ENCODE measurements at places on chromosomes 1 and 21.

DNA sequence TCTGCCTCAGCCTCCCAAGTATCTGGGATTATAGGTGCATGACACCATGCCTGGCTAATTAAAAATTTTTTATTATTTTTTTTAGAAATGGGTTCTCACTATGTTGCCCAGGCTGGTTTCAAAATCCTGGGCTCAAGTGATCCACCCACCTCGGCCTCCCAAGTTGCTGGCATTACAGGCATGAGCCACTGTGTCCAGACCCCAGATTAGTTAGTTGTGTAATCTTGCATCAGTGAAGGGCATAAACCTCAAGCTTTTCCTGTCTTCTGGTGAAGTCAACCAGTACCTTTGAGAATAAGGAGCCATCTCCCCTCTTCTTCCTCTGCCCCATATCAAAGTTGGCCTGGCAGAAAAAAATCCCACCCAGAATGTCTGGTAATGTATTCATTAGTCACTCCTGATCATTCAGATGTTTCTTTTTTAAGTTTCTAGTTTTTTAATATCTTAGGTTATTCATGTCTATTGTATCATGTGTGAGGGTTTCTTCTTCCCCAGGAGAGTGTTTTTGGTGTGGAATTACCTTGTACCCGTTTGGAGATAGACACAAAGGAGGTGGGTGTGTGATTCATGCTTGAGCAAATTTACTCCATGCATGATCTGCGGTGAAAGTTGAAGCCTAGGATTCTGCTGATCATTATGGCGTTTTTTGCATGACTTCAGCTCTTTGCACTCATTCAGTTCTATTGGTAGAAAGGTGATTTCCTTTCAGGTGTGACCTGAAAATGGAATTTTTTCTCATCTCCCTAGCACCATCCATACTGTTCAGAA, 144.0 kb downstream of the FMN2 start:
- DNase-seq: no peak

DNA sequence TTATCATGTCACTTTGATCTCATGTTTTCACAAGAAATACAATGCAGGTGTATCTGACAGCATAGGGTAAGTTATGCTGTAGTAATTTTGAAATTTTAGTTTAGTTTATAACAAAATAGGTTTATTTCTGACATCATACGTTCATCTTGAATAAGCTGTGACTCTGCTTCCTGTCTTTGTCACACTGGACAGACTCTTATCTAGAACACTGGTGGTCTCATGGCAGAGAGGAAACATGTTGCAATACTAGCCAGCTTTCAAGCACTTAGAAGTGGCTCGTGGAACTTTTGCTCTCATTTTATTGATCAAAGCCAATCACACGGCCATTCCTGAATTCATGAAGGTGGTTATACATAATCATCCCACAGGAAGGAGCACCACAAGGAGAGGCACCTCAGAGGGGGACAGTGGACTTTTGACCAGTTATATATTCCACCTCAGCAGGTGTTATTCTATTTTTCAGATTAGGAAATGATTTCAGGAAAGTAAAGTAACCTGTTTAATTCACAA, 46.5 kb downstream of the CYP2J2 start:
- no peak for DNase-seq

DNA sequence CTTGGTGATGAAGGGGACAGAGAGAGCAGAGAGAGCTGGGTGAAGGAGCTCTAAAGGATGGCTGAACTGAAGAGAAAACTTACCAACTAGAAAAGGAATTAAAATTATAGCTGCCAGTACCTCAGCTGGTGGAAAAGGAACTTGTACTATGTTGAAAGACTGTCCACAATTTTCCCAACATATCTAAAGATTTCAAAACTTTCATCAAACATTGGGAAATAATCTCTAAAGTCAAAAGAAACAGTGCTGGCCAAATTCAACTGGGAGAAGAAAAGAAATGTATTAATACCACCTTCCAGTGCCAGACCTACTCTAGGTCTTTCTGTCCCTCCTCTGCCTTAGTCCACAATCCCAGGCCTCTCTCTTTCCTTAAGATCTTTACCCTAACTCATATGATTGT, 6.1 kb downstream of the SMG5 start:
- no peak for DNase-seq

DNA sequence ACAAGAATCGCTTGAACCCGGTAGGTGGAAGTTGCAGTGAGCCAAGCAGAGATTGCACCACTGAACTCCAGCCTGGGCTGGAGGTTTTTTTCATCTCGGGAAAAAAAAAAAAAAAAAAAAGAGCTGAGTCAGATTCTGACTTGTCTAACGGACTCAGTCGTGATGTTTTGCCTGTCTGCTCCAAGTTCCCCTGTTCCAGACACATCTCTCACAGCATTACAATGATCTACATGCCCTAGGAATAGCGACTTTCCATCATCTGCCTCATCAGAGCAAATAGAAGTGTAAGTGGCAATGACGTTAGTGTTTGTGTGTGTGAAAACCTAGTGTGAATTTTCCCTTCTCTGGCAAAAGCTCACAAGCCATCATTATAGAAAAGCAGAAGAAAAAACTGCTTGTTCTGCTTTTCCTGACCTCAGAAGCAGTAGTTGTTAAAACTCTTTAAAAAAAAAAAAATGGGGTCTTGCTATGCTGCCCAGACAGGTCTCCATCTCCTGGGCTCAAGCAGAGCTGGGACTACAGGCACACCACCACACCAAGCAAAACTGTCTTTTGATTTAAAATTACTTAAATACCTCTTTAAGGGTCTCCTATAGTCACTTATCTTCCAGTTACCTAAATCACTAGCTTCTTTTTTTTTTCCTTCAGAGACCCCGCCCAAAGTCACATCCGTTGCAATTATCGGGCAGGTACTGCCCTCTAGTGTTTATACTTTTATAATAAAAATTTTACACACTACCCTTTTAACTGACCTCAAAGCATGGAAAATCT, 37.3 kb downstream of the PLEKHO1 start:
- DNase-seq: peak; percentile 77

DNA sequence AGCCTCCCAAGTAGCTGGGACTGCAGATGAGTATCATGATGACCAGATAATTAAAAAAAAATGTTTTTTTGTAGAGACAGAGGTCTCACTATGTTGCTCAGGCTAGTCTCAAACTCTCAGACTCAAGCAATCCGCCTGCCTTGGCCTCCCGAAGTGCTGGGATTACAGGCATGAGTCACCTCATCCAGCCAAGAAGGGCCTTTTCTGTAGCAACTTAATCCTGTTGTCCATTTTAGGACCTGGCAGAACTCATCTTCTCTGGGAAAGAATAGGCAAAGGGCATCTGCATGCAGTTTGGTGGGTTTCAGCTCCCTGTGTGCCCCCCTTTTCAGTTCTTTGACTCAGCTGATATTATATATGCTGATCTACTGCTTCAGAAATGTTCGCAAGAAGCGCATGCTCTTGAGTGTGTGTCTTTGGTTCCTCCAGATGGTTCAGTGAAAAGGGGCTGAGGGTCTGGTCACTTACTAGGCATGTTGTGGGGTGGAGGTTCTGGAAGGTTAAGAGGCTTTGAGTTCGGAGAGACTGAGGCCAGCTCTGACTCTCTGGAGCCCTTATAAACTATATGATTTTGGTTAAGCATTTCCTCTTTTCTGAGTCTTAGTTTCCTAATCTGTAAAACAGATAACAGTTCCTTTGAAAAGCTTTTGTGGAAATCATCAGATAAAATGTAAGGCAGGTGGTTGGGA, 19.4 kb upstream of the SRSF4 start:
- no peak for DNase-seq

DNA sequence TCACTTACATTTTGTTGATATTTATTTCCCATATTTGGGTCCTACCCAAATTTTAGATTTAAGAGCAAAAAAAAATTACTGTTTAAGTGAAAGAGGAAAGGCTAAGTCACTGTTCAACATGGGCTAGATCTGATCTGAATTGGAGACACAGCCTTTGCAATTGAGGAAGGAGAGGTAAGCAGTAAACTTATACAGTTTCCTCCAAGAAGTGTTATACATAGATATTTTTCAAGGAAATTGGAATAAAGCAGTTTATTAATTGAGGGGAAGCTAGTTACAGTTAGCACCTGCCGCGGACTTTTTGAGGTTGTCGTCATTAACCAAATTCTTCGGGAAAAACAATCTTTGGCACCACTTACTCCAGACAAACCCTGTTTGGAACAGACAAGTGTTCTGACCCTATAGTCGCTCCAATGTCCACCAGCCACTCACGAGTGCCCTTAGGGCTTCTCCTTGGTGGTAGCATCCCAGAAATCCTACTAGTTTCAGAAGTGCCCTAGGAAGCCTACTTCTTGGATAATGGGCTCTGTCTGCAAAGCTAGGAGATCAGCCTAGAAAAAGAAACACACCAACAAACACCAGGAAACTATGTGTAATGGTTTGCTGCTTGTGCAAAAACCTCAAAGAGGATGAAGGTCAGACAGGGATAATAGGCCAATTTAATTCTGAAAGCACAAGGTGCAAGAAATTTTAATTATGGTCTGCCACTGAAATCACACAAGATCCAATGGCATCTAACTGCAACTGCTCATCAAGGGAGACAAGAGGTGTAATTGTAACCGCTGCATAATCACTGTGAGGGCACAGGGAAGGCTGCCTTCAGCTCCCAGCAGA, 2.5 kb downstream of the WLS start:
- no peak for DNase-seq

DNA sequence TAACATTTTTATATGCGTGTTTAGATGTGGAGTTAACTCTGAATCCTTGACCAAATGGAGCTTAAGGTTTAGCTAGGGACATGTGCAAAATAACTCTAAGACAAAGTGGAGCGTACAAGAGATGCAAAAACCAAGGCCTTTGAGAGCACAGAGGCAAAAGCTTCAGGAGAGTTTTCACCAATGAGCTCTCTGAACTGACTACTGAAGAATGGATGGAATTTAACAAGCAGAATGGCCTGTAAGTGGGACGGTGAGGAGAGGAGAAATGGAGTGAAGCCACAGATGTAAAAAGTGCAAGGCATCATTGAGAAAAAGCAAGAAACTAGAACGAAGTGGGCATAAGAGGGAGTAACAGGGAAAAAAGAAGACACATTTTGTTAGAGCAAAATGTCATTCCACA, 260.0 kb downstream of the RGS7 start:
- no peak for DNase-seq

DNA sequence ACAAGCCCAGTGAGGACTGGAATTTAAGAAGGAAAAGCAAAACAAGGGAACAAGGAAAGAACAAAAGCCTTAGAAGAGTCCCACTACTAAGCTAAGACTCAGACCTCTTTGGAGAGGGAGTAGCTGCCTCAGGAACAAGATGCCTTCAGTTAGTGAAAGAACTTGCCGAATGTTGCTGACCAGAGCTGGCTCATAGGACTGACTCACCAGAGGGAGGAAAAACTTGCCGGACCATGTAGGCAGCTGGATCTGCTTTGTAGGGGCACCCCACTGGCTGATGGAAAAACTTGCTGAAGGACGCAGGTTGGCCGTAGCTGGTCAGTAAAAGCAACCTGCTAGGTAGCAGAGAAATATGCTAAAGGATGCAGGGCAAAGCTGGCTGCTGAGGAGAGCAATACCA, 15.3 kb upstream of the ZSWIM5 start:
- no peak for DNase-seq

- DNase-seq: no peak
Observed at GRCh38 chr1:245276445-245276844, 121.7 kb downstream of the KIF26B start.

- no peak for DNase-seq
Observed at GRCh38 chr1:57238233-57238781, 185.6 kb downstream of the DAB1 start.

DNA sequence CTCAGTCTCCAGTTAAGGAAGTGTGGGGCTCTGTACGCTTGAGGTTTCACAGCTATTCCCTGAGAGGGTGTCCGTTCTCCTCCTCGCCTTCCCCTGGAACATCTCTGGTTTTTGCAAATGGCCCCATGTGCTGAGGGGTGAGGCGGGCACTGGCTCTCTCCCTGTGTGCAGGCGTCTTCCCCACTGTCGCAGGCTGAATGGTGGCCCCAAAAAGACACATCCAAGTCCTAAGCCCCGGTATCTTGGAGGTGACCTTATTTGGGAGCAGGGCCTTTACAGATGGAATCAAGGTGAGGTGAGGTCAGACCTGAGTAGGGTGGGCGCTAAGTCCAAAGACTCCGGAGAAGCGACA, 98.0 kb upstream of the TMPRSS2 start:
- DNase-seq: no peak

GRCh38 chr1:56992318-56993125, 26.7 kb upstream of the C8B start:
- no peak for DNase-seq

- DNase-seq: no peak
Observed at GRCh38 chr1:239590556-239590955, 204.2 kb downstream of the CHRM3 start.

DNA sequence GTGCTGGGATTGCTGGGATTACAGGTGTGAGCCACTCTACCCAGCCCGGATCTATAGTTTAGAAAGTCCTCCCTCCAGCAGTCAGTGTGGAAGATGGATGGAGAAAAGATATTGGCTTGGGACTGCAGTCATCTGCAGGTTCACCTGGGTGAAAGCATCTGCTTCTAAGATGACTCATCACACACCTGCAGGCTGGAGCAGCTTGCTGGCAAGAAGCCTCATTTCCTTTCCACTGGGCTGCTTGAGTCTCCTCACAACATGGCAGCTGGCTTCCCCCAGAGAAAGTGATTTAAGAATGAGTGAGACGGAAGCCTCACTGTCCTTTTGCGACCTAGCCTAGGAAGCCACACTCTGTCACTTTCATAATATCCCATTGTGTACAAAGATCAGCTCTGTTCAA, 50.0 kb downstream of the FOXO6 start:
- DNase-seq: no peak

DNA sequence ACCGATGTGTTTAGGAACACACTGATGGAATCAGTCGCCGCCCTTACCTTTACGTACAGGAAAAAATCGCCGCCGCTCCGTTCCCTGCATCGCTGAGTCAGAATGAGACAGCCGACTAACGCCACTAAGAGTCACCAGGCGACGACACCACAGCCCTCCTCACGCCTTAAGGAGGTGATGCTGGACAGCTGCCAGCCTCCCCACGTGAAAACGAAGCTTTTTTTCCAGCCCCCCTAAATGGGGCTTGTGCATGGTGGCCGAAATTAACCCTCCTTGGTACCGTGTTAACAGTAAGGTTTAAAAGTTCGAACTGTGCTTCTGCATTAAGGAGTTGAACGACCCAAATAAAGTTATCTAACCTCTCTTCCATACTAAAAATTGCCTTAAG, 511 bp downstream of the DNTTIP2 start:
- DNase-seq: peak; percentile 6

GRCh38 chr1:116944613-116945012, 34.9 kb downstream of the PTGFRN start:
- no peak for DNase-seq

GRCh38 chr1:248822148-248823032, 3.3 kb downstream of the SH3BP5L start:
- DNase-seq: no peak

DNA sequence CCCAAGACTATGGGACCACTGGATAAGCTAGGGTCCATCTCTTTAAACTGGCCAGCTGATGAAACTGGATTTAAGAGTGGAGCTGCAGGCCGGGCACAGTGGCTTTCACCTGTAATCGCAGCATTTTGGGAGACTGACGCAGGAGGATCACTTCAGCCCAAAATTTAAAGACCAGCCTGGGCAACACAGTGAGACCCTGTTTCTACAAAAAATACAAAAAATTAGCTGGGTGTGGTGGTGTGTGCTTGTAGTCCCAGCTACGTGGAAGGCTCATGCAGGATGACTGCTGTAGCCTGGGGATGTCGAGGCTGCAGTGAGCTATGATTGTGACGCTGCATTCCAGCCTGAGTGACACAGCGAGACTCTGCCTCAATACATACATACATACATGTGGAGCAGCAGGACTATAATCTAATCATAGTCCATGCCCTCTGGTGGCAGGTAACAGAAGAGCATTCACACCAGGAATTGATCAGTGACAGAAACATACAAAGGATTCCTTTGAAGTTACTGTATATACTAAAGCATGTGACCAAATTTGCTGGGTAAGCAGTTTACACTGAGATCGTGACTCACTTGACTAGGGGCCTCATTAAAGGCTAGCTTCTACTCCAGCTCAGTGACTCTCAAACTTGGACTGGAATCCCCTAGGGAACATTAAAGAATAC, 101.5 kb upstream of the SLFNL1 start:
- DNase-seq: peak; percentile 92
